OCI-LY7 (cell line): ENCODE measurements at places on chromosomes 13 and 19.

DNA sequence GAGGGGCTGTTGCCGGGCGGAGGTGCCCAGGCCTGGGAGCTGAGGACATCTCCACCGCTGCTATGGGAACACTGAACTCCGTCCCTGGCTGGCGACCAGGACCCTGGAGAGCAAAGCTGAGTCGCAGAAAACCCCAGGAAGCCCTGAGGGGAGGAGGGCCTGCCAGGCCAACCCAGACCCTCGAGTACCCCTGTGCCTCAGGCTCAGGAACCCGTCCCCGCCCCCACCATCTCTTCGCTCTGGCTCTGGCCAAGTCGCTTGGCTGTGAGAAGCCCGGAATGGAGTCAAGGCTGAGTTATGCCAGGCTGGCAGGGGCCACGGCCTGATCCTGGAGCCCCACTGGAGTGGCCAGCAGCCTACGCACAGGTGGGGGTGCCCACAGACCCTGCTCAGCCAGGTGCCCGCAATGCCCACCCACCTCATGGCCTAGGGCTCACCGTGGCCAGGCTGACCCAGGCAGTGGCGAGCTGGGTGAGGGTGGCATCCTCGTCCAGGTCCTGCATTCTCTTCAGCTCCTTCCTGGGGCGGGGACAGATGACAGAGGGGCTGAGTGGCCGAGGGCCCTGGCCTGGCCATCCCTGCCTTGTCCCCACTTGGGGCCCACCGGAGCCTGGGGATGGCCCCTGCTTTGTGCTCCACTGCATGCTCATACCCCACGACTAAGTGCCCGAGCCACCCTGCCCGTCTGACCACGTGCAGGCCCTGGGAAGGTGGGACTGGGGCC lies 8.5 kb upstream of the CERS1 start:
- no peak for DNase-seq

GRCh38 chr19:39672473-39672872 lies 16.8 kb downstream of the LGALS16 start:
- DNase-seq: no peak

- DNase-seq: no peak
Measured at GRCh38 chr13:72931311-72931710, 127.5 kb upstream of the KLF5 start.

- DNase-seq: no peak
Measured at GRCh38 chr19:51136851-51137551, 5.1 kb upstream of the SIGLEC7 start.

- no peak for DNase-seq
Measured at GRCh38 chr13:80921971-80922370, 581.0 kb upstream of the SPRY2 start.

- DNase-seq: no peak
Measured at GRCh38 chr19:49863254-49863934, 4.0 kb downstream of the PNKP start.

GRCh38 chr19:41564515-41565378 lies 11.2 kb upstream of the CEACAM21 start:
- DNase-seq: no peak

DNA sequence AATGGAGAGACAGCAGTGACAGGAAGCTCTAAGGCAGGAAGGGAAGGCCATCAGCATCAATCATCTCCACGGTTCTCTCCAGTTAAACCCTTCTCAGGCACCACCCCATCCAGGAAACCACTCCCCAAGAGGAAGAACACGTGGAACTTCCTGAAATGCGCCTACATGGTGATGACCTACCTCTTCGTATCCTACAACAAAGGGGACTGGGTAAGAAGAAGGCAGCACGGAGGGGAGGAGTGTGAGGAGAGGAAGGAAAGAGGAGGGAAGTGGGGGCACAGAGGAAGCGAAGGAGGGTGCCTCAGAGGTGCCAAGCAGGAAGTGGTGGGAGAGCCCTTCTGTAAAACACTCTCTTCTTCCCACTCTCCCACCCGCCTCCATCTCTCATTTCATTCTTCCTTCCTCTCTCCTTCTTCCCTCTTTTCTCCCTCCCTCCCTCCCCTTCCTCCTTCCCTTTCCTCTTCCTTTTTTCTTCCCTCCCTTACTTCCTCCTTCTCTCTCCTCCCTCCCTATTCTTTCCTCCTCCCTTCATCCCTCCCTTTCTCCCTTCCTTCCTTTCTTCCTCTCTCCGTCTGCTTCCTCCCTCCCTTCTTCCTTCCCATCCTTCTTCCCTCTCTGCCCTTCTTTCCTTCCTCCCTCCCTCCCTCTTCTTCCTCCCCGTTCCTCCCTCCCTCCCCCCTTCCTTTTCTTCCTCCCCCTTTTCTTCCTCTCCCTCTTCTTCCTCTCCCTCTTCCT lies 12.6 kb downstream of the ZSCAN5A start:
- DNase-seq: no peak

DNA sequence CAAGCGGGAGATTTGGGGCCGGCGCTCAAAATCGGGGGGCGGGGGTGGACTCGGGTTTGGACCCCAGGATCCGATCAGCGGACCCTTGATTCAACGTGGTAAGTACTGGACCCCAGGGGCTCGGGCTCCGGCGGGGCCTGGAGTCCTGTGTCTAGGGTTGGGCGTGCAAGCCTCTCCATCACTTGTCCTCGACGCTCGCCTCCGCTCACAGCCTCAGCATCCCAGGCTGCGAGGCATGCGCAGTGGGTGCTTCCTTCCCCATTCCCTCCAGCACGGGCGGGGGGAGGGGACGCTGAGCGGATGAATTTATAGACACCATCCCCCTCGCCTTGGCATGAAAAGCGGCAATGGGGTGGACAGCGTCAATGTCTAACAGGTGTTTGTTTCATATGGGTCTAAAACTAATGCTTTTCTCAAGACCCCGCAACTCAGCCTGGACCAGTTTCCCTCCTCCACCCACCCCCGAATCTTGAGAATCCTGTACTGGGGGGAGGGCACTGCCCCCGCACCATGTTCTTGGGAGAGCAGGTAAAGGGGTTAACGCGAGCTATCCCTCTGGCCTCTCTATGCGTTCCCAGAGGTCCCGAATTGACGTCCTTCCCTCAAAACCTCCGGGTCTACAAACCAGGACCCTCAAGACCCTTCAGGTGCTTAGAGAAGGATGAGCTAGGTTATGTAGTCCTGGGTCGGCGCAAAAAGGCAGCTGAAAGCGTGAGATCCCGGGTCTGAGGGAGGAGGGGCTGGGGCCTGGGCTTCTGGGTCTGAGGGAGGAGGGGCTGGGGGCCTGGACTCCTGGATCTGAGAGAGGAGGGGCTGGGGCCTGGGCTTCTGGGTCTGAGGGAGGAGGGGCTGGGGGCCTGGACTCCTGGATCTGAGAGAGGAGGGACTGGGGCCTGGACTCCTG lies 579 bp downstream of the CPT1C start:
- no peak for DNase-seq

- no peak for DNase-seq
Measured at GRCh38 chr13:80047406-80047805, 293.5 kb downstream of the SPRY2 start.

DNA sequence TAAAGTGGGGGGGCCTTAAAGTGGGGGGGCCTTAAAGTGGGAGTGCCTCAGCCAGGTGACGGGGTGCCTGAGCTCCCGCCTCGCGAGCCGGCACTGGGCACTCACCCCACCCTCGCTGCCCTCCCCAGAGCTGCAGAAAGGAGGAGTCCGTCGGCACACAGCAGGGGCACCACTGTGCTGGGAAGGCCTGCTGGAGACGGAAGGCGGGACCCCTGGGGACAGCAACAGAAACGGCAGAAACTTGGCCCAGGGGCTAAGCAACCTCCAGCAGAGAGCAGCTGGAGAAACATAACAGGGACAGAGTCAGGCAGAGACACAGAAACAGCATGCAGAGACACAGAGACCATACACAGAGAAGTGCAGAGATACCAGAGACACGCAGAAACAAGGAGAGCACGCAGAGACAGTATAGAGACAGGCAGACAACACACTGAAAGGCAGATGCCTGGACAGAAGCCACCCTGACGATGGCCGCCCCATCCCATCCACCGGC lies 7.9 kb downstream of the CFD start:
- DNase-seq: no peak

DNA sequence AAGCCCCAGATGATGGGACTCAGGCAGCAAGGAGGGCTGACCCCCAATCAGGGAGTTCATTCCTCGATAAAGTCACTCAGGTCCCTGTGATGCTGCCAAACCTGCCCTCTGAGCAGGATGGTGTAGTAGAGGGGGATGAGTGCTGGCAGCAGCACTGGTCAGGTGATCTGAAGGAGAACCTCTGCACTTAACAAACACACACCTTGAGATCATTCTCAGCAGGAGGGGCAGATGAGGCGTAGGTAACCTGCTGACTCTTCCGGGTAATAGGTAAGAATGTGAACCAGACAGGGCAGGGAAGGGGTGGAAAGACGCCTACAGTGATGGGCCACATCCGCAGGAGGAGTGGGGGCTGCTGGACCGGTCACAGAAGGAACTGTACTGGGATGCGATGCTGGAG lies 3.2 kb downstream of the ZNF446 start:
- no peak for DNase-seq

GRCh38 chr19:6362351-6362801 lies 1.0 kb downstream of the CLPP start:
- DNase-seq: peak; percentile 36

- no peak for DNase-seq
Measured at GRCh38 chr19:33301144-33301899, 1.0 kb downstream of the CEBPA start.

- DNase-seq: no peak
Measured at GRCh38 chr13:101618440-101619187, 166.1 kb downstream of the ITGBL1 start.

DNA sequence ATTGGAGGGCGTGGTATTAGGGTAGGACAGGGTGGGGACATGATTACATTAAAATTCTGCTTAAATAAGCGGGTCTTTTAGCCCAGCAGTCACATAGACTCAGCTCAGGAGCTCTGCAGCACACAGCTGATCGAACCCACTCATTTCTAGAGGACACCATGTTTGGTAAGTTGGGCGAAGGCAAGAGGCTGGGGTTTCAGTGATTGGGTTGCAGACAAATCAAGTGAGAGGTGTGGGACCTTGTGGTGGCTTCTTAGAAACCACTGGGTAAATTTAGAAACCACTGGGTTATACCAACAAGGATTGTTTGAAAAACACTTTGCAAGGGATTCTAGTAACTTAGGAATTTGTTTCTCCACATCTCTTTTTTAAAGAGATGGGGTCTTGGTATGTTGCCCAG lies at the start of gene LEUTX:
LEUTX (plus strand) TSS at position 92 of the 400 bp plus-strand sequence; CDS start at position 159, 67 bp downstream.
- no peak for DNase-seq

DNA sequence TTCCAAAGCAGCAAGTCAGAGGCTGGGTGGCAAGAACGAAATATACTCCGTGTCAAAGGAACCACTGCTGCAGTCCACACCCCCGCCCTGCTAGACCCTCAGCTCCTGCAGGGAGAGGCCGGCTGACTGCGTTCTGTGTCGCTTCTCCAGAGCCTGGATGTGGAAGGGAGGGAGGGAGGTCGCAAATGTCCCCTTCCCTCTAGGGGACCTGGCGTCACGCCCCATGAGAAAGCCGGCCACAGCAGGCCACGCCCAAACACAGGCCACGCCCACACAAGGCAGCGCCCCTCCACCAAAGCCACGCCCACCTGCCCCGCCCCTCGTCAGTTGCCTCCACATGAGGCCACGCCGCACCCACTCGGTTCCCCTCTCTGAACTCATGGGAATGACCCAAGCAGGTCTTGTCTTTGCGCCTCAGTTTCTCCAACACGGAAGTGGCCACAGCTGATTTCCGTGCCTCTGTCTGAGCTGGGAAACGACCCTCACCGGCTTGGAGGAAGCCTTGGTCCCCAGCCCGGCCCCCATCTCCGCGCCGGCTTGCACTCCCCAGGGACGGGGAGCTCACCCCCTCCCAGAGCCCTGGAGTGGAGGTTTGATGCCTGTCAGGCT lies 38.4 kb upstream of the TCF3 start:
- peak; percentile 75 for DNase-seq

DNA sequence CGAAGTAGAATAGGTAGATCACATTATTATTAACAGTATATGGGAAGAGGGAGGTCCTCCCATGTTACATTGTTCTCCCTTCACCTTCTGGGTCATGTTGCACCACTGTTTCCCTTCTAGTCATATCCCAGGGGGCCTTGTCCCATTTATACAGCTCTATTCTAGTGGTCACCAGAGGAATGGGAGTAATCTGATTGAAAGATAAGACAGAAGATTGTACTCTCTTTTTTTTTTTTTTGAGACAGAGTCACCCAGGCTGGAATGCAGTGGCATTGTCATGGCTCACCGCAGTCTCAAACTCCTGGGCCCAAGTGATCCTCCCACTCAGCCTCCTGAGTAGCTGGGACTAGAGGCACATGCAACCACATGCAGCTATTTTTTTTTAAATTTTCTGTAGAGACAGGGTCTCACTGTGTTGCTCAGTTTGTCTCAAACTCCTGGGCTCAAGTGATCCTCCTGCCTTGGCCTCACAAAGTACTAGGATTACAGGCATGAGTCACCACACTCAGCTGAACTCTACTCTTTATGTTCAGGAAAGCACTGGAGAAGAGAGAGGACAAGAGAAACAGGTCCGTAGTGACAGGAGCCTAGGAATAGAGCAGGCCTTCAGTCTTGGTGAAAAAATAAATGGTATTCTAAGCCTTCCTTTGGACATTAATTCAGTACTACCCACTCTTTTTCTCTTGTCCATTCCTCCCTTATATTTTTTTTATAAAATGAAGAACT lies 4.3 kb upstream of the ZNF529 start:
- DNase-seq: no peak

GRCh38 chr19:54345938-54346386 lies 7.0 kb upstream of the LILRA4 start:
- peak; percentile 76 for DNase-seq

DNA sequence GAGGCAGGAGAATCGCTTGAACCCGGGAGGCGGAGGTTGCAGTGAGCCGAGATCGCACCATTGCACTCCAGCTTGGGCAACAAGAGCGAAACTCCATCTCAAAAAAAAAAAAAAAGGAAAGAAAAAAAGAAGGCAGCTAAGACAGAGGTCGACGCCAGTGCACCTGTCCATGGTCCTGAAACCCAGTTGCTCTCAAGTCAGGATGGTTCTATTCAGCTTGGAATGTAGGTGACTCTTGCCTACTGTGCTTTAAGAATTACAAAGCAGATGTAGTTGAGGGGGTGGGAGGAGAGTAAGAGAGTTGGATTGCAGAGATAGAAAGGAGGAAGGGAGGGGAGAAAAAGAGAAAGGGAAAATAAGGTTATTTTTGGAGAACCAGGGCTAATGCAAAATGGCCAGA lies 18.7 kb downstream of the CACNG7 start:
- peak; percentile 29 for DNase-seq

DNA sequence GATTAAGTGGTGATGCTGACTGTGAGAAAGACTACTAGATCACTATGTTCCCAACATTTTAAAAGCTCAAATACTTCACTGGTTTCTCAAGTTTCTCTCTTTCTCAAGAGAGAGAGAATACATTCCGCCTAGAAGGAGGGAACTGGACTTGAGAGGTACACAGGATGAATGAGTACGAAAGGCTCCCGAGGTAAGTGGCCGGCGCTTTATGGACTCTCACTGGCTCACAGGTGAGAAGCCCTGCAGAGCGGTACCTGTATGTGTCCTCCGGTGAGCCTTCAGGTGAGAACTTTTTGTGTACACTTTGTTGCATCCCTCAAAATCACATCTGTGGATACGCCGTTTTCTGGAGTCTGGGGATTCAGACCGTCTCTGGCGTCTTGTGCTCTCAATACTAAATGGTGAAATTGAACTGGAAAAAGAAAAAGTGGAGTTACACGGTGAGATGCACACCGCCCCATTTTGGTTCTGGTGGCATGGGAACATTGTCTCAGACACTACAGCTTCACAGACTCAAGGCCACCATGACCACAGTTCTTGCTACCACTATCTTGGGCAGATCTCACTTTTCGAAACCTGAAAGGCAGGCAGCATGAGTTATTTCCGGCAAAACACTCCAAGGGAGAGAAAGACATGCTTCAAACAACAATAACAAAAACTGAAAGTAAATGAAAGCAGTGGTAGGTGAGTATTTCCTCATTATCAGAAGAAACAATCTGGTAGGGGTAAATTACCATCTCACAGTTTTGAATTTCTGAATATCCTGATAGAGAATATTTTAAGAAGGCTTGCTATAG lies 418.9 kb downstream of the KLF12 start:
- DNase-seq: no peak
